CD8-positive, alpha-beta memory T cell (primary cell): ENCODE measurements at places on chromosomes 13 and 19. TPM values are rescaled to one million over a fixed set of nuclear protein-coding genes. Genes with fewer than 3 reads are reported as not detected.

TTYH1 gene
- total RNA-seq: not detected

LRRC63 gene
- total RNA-seq: 0.55 TPM

UHRF1 gene
- total RNA-seq: 212 TPM

C19orf18 gene
- total RNA-seq: 0.33 TPM

ACP5 gene
- total RNA-seq: 5.7 TPM

CATSPERD gene
- total RNA-seq: not detected

TUBB4A gene
- 7.1 TPM for total RNA-seq

ZNF433 gene
- total RNA-seq: 0.58 TPM

FUT6 gene
- not detected for total RNA-seq

CACNG6 gene
- total RNA-seq: not detected

TRPM4 gene
- total RNA-seq: not detected
